ENCODE measurements at places on chromosomes 3 and 15.
A peak's percentile ranks its signal among the peaks of the same experiment; 100 is the strongest.

GRCh38 chr3:36482256-36482655 is 102.0 kb downstream of the STAC start:
- DNase-seq = no peak

DNA sequence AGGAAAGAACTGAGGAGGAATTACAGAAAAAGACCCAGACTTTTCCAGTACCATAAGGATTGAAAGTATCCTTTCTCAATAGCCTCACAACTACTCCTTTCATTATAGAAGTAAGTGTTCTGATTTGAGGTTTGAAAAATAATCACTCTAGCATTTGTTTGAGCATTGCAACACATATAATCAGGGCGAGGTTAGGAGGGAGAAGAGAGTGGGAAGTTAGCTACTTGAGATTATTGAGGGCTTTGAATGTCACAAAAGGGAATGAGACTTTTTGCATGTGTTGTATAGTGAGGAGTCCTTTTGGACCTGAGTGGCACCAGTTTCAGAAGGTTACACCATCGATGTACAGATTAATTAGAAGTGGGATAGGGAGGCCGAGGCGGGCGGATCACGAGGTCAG is 65.2 kb upstream of the TNIK start:
- DNase-seq = no peak

- DNase-seq = peak; percentile 11
Measured at GRCh38 chr3:100710261-100710968, 1.1 kb downstream of the TFG start.

GRCh38 chr3:100072326-100073048 is 41.8 kb downstream of the FILIP1L start:
- DNase-seq = peak; percentile 12

GRCh38 chr3:65672871-65673815 is 365.6 kb downstream of the MAGI1 start:
- no peak for DNase-seq

DNA sequence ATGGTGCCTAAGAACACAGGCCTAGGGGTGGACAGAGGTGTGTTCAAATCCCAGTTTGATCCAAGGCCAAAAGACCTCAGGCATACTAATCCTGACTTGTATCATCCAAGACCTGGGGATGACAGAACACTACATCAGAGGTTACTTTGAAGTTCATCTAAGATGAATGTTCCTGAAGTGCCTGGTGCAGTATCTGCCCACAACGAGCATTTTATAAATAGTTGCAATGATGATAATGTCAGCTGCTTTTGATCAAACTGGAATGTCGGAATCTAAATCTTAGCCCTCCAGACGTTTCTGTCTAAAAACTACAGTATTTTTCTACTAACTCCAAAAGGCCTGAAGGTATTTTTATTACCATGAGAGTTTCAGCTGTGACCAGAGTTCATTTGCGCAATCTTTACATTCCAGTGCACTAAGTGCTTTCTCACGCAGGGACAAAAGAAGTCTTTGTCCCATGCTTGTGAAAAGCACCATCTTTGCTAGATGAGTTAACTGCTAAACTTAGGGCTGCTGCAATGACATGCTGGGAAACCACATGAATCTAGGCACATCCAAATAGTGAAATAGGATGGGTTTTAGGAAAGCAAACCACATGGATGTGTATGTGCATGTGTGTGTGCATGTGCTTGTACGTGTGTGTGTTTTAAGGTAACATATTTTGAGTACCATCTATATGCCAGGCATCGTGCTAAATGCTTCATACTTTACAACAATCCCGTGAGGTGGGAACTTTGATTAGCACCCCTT is 18.1 kb downstream of the ANXA2 start:
- DNase-seq = no peak

- DNase-seq = no peak
Measured at GRCh38 chr3:56985878-56986277, 74.6 kb upstream of the SPATA12 start.
